Mucosa of gallbladder (tissue), 1 donor: ENCODE measurements at places on chromosomes 7 and 10.

- DNase-seq = no peak
Observed at GRCh38 chr10:63765126-63765525, 243.9 kb downstream of the REEP3 start.

DNA sequence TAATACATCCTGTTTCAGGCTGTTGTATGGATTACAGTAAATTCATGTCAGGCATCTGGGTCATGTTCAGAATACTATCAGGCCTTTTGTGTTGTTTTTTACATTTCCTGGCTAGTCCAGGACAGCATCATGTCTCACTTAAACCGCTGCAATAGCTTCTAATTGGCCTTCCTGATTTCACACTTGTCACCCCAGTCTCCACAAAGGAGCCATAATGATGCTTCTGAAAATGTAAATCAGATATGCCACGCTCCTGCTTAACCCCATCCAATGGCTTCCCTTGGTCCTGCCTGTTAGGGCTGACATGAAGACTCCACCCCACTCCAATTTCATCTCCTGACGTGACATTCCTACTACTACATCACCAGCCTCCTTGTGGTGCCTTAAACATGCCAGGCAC is 220.0 kb downstream of the CACNA2D1 start:
- DNase-seq = no peak

DNA sequence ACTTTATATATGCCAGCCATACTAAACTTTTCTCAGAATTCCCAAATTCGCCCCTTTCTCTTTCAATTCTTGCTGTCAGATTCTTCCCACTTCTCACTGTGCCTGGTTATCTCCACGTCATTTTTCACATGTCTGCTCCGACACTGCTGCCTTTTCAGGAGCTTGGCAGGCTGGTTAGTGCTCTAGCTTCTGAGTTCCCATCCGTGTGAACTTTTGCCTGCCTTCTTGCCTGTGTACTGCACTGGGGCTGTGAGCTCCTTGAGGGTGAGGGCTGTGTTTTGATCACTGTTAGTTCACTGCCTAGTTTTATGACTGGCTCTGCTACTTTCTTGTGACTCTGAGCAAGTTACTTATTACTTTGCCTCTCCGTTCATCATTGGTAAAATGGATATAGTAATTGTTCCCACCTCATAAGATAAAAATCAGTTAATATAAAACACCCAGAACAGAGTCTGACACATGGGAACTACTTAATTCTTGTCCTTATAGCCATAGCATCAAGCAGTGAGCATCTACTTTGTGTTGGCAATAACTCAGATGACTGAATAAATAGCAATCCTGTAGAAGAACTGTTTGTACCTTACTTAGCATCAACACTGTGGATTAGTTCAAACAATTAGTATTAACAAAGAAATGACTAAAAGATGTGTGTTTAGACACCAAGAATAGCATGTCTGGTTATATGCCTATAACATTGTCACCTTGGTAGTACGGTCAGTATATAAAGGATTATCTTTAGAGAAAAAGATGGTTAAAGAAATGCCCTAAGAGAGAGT is 5.5 kb downstream of the GSTO1 start:
- DNase-seq = no peak

GRCh38 chr10:7945034-7945433 is 109.5 kb upstream of the GATA3 start:
- DNase-seq = no peak

GRCh38 chr10:113228530-113228929 is 278.5 kb downstream of the TCF7L2 start:
- no peak for DNase-seq

DNA sequence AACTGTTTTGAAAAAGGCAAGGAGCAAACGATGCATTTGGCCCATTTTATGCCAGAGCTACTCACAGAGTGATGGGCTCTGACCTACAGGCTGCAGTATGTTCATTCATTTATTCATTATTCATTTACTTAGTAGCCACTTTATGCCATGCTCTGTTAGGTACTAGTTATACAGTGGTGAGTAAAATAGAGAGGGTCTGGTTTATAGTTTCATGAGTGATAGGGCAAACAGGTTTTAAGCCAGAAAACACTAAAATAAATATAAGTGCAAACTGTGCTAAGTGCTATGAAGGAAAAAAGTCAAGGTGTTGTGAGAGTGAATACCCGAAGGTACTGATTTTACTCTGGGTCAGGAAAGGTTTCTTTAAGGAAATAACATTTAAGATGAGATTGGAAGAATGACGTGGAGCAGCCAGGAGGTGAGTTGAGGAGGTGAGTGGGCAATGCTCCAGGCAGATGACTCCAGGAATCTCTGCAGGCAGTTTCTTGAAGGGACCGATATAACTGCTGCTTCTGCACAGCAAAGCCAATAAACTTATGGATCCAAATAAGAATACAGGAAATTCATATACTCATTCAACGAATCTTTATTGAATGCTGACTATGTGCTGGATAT is 56.9 kb upstream of the FAM133B start:
- no peak for DNase-seq

- no peak for DNase-seq
Observed at GRCh38 chr7:23470330-23471105, at the start of gene IGF2BP3. TSS of gene IGF2BP3 (minus strand) at chr7:23470491. CDS start at chr7:23470110, 381 bp downstream.

- DNase-seq = no peak
Observed at GRCh38 chr10:44911951-44912350, 814 bp downstream of the TMEM72 start.

- peak; percentile 61 for DNase-seq
Observed at GRCh38 chr10:3825244-3825643, 40.2 kb upstream of the KLF6 start.

- DNase-seq = no peak
Observed at GRCh38 chr10:24127516-24127915, 81.4 kb upstream of the KIAA1217 start.

- DNase-seq = no peak
Observed at GRCh38 chr7:130529417-130529816, 37.5 kb downstream of the MEST start.

GRCh38 chr10:34319197-34319846 is 495.8 kb downstream of the PARD3 start:
- DNase-seq = peak; percentile 78

- DNase-seq = no peak
Observed at GRCh38 chr7:40761762-40762560, 627.2 kb downstream of the SUGCT start.

DNA sequence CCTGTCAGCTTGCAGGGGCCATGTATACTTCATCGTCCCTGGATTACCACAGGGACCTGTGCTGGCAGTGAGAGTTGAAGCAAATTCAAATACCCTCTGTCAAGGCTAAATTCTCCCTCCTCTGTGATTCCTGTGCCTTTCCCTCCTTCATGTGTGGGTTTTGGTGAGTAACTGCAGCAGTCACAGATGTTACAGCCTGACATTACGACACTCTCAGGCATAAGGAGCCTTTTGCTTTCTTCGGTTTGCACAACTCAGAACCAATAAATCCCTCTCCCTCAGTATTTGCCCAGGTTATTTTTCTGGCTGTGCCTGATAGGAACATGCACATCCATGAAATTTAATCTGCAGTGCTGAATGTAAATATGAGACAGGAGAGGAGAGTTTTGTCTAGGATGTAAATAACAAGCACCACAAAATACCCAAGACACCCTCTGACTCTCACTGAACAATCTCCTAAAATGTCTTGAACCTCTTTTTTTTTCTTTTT is 997.2 kb upstream of the GHITM start:
- DNase-seq = no peak

DNA sequence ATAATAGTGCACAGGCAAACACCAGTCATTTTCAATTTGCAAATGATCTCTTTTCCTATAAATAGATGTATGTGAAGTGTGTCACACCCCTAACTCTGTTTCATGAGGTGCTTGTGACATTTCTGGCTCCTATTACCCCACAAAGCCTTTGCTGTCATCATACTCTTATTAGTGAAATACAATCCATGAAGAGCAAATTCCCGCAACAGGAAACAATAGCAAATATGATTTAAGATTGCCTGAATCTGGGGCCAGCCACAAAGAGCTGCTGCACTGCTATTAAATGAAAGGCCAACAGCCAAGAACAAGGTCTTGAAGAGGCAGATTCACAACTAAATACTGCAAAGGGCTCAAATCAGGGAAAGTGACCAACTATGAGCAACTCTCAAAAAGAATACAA is 96.3 kb upstream of the CAV2 start:
- no peak for DNase-seq

- no peak for DNase-seq
Observed at GRCh38 chr7:39621261-39621660, 2.1 kb upstream of the RALA start.

DNA sequence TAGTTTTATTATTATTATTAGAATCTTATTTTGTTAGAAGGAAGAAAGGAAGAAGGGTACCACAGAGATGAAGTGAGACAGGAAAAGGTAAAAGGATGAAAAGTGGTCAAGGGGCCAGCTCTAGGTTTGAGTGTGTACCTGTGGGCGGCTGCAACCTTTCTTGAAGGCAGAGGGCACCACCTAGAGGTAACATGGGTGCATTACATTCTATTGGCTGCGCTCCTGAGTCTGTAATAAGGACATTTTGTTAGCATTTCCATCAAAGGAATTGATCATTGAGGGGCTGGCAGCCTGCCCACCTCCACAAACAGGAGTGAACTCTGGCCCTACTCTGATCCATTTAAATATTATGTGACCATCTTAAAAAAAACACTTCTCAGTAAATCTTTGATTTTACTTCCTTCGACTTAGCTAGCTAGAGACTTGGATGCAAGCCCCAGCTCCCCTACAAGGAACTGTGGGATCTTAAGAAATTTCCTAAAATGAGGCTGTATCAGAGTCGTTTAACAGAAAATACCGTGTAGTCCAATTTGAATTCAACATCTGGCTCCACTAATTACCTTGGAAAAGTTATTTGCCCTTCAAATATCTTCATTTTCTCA is 610.4 kb downstream of the IPMK start:
- peak; percentile 41 for DNase-seq

GRCh38 chr10:118542745-118543144 is 52.7 kb downstream of the PRLHR start:
- DNase-seq = no peak

DNA sequence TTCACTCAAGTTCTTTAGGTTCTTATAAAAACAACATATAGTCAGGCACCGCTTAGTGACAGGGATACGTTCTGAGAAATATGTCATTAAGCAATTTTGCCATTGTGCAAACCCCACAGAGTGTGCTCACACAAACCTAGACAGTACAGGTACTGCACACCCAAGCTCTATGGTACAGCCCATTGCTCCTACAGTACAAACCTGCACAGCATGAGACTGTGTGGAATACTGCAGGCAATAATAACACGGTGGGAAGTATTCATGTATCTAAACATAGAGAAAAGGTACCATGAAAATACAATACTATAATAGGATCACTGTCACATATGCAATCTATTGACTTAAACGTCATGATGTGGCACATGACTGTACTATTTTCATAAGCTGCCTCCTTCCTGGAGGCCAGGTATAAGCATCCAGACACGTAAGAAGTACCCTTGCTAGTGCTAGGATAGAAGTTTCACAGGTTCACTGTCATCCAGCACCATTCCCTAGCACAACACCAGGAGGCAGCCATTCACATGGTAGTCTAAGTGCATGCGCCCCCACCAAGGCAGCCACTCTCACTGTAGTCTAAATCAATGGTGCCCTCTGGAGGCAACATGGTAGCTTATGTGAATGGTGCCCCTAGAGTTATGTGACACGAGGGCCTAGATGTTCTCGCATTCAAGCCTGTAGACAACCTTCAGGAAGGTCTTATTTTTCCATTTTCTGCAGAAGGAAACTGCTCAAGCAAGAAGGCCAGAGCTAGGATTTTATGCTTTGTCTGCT is 98.5 kb downstream of the ARHGAP22 start:
- no peak for DNase-seq

DNA sequence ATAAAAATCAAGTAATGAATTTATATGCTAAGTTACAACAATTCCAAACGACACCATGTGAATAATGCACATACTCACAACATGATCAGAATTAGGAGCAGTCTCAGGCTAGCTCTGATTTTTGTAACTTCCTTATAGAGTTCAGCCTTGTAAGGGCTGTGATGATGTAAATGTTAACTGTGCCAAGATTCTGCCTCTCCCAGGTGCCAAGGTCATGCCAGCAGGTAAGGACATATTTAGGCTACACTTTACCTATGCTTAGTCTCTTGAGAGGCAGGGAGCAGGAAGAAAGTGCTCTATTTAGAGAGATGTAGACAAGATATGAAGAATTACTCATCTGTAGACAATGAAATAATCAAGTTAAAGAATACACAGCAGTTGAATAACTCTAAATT is 53.6 kb upstream of the AGR3 start:
- peak; percentile 83 for DNase-seq

- no peak for DNase-seq
Observed at GRCh38 chr10:129875993-129876726, 87.9 kb downstream of the EBF3 start.

DNA sequence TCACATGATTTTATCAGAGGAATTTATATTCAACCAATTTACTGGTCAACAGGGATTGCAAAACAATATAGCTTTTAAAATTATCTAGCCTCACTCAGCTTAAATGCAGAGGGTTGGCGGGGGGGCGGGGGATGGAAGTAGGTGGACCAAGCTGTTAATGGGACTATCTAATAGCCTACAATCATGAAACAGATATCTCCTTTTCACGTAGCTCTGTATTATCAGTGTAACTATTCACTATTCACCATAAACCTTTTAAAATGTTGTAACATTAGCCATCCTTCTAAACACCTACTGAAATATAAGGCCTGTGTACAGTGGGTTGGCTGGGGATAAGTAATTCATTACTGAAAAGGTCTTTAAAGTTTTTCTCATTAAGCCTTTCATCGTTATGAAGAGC is 56.2 kb downstream of the MINDY3 start:
- DNase-seq = no peak

- DNase-seq = no peak
Observed at GRCh38 chr10:66678521-66678920, 247.3 kb upstream of the LRRTM3 start.

DNA sequence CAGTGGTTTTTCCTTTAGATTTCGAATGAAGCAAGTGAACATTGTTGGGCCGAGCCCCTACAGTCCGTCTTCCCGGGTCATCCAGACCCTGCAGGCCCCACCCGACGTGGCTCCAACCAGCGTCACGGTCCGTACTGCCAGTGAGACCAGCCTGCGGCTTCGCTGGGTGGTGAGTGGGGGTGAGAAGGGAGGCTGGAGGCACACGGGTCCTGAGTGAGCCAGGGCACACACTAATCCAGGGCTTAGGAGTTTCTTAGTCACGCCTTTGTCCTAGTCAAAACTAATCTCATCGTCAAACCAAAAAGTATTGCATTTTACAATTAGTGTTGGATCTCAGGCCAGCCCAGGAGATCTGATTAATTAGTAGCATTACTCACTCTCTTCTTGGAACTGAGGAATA is 568.8 kb upstream of the FOXK1 start:
- DNase-seq = no peak

DNA sequence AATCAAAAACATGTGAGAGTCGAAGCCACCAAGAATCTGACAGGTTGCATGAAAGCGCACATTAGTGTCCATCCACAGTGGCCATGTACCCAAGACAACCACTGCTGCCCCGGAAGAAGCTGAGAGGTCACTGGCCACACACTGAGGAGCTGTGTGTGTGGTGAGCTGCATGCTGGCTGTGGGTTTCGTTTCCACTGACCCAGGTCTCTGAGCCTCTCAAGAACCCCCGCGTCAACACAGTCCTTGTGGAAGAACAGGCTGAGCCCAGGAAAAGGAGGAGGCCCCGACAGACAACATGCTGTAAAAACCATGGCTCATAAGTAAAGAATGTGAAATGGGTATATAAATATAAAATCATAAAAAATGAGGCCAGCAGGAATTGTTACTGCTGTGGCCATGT is 8.2 kb downstream of the VIPR2 start:
- no peak for DNase-seq

GRCh38 chr7:154720016-154720415 is 282.9 kb downstream of the PAXIP1 start:
- peak; percentile 25 for DNase-seq
